ENCODE measurements at places on chromosomes 2 and 18.
A peak's percentile ranks its signal among the peaks of the same experiment; 100 is the strongest.

- no peak for DNase-seq
These were observed 551.7 kb downstream of the SLC4A3 start for GRCh38 chr2:220178991-220179695.

GRCh38 chr2:4898706-4899105 is 793.5 kb upstream of the SOX11 start:
- no peak for DNase-seq

DNA sequence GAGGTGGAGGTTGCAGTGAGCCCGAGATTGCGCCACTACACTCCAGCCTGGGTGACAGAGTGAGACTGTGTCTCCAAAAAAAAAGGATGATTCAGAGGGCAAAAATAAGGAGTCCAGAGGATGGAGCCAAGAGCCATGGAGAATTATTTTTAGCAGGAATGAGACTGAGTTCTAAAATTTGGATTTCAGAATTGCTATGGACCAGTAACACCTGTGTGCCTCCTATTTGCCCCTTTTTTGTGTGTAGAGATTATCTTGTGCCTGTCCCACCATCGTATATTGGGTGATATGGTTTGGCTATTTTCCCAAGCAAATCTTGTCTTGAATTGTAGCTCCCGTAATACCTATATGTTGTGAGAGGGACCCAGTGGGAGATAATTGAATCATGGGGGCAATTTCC is 16.4 kb upstream of the RGPD8 start:
- no peak for DNase-seq

- no peak for DNase-seq
These were observed 182.3 kb upstream of the FN1 start for GRCh38 chr2:215618145-215618544.

GRCh38 chr18:22711192-22711685 is 221.9 kb upstream of the RBBP8 start:
- peak; percentile 32 for DNase-seq

DNA sequence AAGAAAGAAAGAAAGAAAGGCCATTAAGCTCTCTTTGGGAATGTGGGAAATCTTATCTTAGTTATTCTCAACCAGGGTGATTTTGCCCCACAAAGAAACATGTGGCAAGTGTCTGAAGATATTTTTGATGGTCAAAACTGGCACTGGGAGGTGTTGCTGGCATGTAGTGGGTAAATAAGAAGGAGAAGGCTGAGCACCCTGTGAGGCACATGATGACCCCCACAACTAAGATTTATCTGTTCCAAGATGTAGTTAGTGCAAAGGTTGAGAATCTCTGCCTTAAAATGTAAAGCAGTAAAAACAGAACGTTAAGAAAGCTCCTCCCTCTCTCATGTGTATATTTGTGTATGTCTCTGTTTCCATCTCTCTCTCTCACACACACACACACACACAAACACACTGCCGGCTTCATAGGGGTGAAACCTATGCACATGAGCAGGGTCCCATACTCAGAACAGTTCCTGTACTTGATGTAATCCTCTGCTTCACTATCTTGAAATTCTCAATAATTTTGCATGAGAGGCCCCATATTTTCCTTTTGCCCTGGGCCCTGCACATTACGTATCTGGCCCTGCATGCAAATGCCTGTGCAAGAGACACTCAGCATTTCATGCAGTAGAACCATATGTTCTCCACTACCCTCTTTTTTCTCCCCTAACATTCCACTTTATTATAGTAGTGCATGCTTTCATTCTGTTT is 94.3 kb downstream of the MREG start:
- no peak for DNase-seq

DNA sequence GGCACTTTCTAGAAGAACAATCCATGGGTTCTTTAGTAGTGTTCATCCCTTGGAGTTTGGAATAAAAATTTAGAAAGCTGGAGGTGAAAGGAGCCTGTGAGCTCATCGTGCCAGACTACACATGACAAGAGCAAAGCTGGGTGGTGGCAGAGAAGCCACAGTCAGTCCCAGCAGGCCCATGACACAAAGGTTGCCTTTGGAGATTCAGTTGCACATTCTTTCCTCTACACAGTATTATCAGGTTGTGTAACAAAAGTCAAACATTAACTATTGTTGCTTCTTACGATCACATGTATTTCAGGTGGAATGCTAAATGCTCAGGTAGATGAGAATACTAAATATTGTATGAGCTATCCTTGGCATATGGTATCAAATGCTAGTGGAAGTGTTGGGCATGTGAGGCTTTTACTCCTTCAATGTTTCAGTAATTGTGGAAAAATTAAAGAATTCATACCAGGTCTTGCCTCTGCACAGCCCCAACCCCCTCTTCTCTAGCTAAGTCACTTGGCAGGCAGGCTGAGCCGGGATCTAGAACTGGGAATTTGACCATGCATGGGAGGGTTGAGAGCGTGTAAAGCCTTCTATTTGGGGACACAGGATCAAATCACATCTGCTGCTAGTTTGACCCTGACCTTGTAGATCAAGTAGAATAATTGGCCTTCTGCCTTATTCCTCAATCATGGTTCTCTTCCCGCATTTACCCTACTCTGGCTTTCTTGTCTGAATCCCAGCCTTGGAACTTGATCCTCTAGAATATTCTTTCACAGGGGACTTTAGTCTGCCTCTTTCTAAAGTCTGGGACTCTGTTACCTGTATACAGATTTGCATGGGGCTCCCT is 230.9 kb downstream of the GCA start:
- DNase-seq = no peak

GRCh38 chr2:134295441-134295840 is 41.6 kb downstream of the MGAT5 start:
- no peak for DNase-seq

DNA sequence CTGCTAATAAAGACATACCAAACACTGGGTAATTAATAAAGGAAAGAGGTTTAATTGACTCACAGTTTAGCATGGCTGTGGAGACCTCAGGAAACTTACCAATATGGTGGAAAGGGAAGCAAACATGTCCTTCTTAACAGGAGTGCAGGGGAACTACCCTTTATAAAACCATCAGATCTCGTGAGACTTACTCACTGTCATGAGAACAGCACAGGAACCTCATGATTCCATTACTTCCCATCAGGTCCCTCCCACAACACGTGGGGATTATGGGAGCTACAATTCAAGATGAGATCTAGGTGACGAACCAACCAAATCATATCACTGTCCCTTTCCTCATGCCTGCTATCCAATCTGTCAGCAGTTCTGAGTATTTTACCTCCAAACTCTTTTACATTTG is 586.7 kb downstream of the TDRD15 start:
- no peak for DNase-seq

DNA sequence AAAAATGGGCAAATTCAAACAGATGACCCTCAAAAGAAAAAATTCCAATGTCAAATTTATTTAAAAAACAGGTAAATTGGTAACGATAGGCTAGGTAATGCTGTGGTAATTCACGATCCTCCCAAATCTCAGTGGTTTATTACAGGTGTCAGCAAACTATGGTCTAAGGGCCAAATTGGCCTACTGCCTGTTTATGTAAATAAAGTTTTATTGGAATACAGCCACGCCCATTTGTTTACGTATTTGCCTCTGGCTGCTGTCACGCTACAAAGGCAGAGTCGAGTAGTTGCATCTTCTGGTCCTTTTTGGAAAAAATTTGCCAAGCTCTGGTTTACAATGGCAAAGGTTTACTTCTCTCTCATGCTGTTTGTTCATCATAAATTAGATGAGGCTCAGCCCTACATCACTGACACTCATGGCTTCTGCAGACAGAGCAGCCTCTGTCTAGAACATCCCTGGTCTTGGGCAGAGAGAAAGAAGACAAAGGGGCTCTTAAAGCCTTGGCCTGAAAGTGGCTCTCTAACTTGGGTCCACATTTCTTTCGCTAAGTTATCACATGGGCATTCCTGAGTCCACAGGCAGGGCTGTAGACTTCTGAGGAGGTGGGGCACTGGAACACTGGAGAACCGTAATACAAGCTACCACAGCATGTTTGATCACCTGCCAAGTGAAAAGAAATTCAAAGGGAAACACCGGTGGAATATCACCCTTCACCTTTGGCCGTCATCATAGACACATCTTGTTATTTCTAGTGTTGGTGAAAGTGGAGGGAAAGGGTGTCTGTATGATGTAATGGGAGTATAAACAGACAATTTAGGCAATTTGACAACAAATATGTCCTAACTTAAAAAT is 34.8 kb downstream of the SP110 start:
- no peak for DNase-seq

DNA sequence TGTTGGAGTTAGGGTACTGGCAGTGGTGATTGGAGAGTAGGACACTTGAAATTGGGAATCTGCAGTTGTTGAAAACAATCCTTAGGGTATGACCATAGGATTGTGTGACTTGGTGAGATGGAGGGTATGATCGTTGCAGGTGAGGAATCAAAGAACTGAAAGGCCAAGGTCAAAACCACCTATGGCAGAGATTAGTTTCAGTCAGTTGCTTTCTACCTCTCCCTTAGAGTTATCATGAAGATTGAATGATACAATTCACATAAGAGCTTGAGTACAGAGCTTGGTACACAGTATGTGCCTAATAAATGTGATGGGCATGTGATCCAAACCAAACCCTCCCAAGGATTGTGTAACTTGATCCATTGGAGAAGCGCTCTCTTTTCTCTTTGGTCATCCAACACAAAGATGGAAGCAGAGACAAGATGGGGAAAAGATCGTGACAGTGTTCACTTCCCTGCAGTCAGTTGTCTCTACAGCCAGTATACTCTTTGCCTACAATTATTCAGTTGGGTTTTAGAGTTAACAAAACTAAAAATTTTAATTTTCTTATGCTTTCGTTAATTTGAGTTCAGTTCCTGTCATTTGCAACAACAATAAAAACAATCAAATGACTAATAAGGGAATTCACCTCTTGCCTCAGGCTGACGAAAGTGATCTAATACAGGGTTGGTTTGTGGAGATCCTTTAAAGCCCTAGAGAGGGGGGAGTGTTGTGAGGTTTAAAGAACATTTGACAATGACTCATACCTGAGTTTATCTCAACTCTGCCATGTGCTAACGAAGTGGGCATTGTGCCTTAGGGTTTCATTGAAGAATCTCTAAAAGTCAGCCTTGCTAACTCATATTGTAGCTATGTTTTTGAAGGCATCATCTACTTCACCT is 14.8 kb upstream of the SMAD2 start:
- no peak for DNase-seq

DNA sequence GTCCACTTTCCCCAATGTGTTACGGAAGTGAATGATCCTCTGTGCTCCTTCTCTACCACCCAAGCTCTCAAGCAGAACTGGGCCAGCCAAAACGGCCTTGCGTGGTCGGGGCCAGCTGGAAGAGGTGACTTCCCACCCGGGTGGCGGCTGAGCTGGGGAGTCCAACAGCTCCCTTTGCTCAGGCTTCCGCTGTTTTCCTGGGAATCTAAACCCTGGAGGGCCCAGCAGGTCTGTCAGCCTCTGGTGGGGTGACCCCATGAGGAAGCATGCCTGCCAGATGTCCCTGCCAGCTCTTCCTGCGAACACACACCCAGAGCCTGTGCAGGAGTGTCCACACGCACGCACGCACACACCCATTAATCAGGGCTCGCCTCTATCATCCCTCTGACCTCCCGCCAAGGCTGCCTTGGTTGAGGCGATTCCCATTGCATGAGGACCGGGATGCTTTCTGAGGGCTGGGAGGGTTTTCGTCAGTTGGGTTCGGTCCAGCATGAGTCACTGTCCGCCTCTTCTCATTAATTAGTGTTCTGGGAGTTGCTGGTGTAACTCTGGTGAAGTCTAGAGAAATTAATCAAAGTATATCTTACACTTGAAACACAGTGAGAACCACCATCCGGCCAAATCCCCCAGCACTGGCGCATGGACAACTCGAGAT is 90.6 kb downstream of the TWIST2 start:
- no peak for DNase-seq

GRCh38 chr18:9824952-9825371 is 60.8 kb upstream of the TXNDC2 start:
- no peak for DNase-seq
